M059J (cell line): ENCODE measurements at places on chromosomes 5 and 9. TPM values are rescaled to one million over a fixed set of nuclear protein-coding genes. Genes with fewer than 3 reads are reported as not detected.

OR13C8 gene
- not detected in 2 replicates for total RNA-seq

CKS2 gene
- total RNA-seq: 574 and 946 TPM in 2 replicates

CCDC152 gene
- total RNA-seq: 1.6 and 3.0 TPM in 2 replicates

ARSI gene
- 32.7 and 51.2 TPM in 2 replicates for total RNA-seq

FUT7 gene
- not detected in 2 replicates for total RNA-seq

INSL4 gene
- not detected in 2 replicates for total RNA-seq

BTNL9 gene
- not detected in 2 replicates for total RNA-seq

LHX2 gene
- total RNA-seq: 2.9 and 5.3 TPM in 2 replicates

TOR1A gene
- total RNA-seq: 100 and 104 TPM in 2 replicates

CTNND2 gene
- 0.17 and 1.7 TPM in 2 replicates for total RNA-seq

PRDM9 gene
- not detected in 2 replicates for total RNA-seq

ALDH1A1 gene
- 0.07 and 0.71 TPM in 2 replicates for total RNA-seq

GDF9 gene
- total RNA-seq: not detected in 2 replicates
